ENCODE measurements at places on chromosomes 3 and 15.

DNA sequence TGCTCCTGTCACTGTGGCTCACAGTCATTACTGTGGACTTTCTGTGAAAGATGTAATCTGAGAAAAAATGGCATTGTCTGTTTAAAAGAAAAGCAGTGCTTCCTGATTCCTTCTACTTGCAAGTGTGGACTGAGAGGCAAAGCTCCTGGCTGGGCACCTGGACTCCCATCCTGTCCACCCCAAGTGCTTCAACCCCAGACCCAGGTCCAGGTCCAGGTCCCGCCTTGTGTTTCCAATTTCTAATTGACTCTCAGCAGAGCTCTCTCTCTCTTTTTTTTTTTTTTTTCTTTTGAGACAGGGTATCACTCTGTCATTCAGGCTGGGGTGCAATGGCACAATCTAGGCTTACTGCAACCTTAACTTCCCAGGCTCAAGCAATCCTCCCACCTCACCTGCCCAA, 94.9 kb downstream of the ATP10A start:
- no peak for DNase-seq

- no peak for DNase-seq
Measured at GRCh38 chr3:184814214-184814613, 2.2 kb downstream of the VPS8 start.

DNA sequence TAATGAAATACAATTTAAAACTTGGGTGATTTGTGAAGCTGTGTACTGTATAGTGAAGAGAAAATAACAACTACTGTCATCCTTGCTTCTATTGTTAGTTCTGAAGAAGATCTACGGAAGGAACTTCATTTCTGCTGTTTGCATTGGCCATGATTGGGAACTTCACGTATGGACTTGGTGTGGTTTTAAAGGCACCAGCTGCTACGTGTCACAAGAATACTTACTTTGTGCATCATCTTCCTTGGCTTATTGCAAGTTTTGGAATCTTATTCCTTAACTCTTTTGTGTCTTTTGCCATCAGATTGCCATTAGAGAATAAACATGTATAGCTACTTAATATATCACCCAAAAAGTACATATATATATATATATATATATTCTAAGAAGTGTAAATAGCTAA, 75.0 kb upstream of the VEPH1 start:
- no peak for DNase-seq

GRCh38 chr3:98099848-98100247, 12.9 kb downstream of the OR5AC2 start:
- DNase-seq = no peak

- peak; percentile 66 for DNase-seq
Measured at GRCh38 chr3:46892285-46893145, 15.0 kb downstream of the PTH1R start.

- peak; percentile 91 for DNase-seq
Measured at GRCh38 chr15:38072348-38073177, 138.1 kb downstream of the TMCO5A start.

DNA sequence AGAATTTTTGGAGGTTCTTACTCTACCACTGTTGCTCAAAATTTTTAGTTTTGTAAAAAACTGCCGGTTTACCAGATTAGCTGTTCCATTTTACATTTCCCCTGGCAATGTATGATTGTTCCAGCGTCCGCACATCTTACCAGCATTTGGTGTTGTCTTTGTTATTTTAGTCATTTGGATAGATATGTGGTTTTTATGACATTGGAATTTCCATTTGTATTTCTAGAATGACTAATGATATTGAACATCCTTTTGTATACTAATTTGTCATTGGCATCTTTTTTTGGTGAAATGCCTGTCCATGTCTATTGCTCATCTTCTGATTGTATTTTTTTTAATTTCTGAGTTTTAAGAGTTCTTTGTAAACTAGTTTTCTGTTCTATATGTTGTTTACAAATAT, 28.5 kb downstream of the LRRC28 start:
- DNase-seq = no peak

GRCh38 chr3:184508938-184509337, 52.6 kb upstream of the EPHB3 start:
- DNase-seq = no peak

- DNase-seq = no peak
Measured at GRCh38 chr15:84143753-84144314, 91.7 kb upstream of the GOLGA6L4 start.

DNA sequence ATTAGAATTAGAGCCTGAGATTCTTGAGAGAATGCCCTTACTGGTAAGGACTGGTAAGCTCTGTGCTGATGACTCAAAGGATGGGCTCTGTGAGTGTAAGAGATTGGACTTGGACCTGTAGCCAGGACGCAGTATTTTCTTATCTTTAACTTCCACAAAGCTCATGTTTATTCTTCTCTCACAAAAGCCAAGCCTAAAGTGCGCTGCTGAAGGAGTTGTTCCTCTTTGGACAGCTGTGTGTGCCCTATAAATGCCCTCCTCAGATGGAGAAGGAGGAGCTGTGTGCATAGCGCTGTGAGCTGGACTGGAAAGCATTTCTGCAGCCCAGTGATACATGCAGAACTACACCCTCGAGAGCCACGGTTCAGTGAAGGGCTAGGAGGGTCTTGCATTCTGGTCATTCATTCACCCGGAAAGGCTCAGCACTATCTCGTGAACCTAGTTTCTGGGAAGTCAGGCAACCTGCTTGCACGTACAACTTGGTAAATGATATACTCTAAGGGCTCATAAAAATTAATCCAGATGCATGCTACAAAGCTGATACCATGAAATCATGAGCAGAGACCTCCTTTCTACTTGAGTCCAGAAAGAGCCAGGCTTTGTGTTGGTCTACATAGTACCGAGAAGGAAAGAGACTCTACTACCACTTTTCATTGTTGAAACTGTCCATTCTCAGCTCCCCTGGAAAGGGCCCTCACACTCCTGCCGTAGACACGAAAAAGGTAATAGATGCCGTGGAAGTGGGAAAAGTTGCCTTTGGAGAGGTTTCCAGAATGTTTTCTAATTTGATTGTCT, 103.0 kb upstream of the TBL1XR1 start:
- no peak for DNase-seq

DNA sequence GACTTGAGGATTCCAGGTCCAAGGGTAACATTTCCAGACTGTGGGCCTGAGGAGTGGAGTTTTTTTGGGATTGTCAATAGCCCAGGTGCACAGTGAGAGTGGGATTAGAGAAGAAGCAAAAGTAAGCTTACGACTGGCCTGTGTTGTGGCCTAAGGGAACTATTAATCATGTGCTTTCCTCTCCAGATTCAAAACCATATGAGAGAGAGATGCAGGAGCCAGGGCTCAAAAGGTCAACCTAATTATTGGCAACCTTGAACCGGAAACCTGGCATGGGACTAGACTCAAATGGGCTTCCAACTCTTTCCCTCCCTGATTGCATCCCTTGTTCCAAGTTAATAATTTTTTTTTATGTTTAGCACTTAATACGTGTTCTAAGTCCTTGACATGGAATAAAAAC, 242.1 kb upstream of the THRB start:
- DNase-seq = no peak

DNA sequence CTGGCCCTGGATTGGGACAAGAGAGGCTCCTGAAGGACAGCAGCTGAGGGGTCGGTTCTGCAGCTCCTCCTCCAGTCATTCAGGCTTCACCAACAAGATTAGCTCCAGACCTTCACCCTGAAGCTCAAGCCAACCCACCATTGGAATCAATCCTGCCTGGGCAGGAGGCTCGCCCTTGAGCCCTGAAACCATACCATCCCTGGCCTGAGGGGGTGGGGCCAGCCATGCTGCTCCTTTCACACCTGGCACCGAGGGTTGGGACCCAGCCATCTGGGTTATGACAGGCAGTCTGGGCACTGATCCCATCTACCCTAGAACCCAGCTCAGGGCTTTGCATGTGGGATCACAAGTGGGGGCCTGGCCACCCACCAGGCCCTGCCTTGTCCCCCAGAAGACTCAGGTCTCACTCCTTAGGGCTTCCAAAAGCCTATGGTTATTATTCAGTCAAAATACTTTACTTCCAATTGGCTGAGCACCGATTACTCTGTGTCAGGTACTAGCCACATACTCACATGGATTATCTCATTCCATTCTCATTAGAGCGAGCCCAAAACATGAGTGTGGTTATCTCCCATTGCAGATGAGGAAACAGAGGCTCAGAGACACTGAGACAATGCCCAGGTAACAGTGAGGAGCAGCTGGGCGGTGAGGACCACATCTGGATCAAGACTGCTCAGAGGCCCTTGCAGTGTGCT, 3.1 kb downstream of the ABHD14B start:
- no peak for DNase-seq

GRCh38 chr15:44666210-44667038, 3.0 kb upstream of the SPG11 start:
- DNase-seq = no peak

GRCh38 chr3:41194701-41195100, 4.6 kb upstream of the CTNNB1 start:
- no peak for DNase-seq

- DNase-seq = no peak
Measured at GRCh38 chr3:173538410-173538809, 140.9 kb downstream of the NLGN1 start.

DNA sequence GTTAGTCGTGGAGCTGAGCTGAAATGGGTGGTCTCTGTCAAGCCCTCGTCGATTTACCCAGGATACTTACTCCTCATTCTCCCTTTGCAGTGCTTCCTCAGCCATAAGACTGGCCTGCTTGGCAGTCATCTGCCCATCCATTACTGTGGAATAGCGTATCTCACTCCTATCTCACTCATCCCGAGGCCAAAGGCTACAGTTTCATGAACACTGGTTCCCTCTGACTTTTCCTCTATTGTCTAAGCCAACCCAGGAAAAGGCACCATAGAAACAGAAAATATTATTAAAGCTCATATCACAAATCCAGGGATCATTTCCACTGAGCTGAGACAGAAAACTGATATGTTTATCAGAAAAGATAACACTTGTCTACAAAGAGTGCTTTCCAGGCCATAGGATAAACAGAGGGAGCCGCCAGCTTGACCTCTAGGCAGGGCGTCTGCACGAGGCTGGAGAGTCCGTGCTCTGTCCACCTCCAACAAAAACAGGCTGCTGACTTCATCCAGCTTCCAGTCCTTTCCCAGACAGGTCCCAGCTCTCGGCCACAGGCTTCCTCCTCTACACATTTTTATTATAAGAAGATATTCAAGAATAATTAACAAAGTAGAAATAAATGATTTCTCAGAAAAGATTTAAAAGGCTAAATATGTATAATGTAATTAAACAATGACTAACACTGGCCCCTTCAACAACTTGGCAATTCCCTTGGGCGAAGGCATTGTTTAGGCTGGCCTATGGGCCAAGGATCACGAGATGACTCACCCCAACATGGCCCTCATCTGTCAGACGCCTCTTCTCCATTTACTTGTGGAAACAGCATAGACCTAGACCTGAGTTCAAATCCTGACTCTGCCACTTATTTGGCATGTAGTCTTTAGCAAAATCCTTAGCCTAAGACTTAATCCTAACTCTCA, 27.4 kb upstream of the BOC start:
- DNase-seq = no peak

DNA sequence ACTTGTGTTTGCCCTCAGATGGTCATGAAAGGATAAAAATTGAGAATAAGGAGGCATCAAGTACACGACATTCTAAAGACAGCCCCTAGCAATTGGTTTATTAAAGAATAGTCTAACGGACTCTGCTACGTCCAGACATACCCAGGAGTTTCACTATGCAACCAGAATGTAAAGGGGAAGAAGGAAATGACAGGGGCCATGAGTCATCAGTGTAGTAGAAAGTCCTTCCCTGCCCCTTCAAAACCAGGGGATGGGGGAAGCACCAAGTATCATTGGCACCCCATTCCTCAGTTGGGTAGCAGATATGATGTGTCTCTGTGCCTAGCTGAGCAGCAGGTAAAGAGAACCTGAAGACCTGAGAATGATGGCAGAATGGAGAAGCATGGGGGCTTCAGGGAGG, 367.4 kb downstream of the IL20RB start:
- no peak for DNase-seq

DNA sequence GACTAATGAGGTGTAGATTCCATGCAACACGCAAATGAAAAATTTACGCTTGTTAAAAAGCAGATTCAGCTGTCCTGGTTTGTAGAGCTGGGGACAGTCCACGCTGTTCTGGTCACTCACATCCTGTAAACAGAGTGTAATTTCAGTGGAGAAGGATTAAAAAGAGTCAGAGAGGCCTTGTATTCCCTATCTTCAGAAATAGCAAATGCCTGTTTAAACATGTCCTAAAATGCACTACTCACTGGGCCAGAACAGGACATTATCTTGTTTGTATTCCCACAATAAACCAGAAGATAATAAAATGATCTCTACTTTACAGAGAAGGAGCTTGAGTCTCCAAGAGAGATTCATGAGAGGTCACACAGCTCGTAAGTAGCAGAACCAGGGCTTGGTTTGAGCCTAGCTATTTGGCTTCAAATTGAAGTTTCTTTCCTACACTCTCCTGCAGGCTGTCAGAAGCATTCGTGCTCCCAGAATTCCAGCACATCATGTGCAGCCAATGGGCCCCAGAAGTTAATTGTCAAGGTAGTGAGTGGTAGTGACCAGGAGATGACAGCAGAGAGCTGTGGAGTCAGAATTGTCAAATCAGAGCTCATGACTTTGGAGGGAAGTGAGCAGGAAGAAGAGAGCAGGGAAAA, 242.5 kb downstream of the ATP8B4 start:
- DNase-seq = no peak

DNA sequence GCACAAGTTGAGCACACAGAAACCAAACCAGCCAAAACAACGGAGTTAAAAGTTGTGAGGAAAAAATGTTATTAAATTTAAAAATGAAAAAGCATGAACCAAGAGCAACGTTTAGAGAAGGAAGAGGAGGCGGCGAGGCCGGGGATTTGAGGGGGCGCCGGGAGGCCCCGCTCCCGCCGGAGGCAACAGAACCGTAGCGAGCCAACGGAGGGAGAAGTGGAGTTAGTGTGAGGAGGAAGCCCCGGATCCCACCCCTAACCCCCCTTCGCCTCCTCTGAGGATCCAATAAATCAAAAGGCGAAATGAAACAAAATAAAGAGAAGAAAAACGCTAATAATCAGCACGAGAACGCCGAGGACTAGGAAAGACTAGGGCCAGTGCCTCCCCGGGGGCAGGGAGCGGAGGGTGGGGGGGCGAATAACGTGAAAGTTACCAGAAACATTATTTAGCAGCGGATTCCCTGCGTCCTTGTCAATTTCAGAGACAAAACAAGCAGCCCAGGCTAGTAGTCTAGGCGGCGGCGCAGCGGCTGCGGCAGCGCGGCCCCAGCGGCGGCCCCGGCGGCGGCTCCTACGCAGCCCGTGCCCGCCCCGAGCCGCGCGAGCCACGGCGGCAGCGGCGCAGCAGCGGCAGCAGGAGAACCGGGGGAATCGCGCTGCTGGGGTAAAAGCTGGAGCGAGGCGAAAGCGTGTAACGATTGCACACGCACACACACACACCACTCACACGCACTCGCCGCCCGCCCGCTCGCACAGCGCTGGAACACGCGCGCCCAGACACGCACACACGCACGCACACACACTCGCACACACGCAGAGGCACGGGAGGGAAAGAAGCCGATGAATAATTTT, 1.7 kb downstream of the MEIS2 start:
- DNase-seq = peak; percentile 85

DNA sequence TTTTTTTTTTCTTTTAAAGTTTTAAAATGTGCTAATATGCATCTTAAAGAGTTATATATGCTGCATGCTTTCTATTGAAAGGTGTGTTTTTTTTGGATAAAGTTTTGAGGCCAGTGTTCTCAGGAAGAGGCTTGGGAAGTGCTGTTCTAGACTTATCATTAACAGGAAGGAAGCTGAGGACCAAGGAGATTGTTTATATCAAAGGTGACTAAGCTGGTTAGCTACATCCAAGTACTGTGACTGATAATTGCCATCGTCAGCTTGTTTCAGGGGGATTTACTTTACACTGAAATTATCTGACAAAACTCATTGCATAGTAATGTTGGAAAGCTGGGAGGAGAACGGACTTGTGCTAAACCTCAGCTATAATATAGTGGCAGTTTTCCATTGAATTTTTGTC, 36.3 kb upstream of the UTS2B start:
- DNase-seq = no peak

All from lower leg skin (tissue), 4 donors.